ENCODE measurements at places on chromosomes 11 and 22.

DNA sequence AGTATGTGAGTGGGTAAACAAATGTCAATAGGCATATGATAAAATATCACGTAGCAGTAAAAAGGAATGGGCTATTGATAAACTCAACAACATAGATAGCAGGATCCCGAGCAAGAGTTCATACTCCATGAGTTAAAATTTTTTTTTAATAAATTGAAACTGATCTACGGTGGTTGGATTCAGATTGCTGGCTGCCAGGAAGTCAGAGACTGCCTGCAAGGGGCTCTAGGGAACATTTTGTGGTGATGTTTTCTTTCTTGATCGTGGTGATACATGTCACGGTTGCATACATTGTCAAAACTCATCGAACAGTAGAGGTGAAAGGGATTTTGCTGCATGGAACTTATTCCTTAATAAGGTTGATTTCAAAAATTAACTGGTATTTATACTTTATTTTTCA, 62.6 kb upstream of the WNT7B start:
- no peak for DNase-seq

DNA sequence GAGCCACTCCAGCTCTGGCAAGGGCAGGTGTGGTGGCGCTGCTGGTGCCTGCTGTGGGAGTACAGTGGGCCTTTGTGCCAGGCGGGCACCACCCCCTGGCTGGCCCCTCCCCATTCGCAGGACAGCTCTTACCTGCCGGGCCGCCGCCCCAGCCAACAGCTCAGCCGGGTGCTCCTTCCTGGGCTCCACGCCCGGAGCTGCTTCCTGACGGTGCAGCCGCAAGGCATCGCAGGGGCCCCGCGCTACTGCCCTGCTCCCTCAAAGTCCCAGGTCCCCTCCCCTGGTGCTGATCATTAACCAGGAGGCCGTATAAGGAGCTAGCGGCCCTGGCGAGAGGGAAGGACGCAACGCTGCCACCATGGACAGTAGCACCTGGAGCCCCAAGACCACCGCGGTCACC, at the start of gene SLC5A1:
SLC5A1 (plus strand) TSS at position 338 of the 400 bp plus-strand sequence; CDS start at position 359, 21 bp downstream.
- no peak for DNase-seq

GRCh38 chr11:92870196-92870832, 99.1 kb upstream of the MTNR1B start:
- DNase-seq = no peak

DNA sequence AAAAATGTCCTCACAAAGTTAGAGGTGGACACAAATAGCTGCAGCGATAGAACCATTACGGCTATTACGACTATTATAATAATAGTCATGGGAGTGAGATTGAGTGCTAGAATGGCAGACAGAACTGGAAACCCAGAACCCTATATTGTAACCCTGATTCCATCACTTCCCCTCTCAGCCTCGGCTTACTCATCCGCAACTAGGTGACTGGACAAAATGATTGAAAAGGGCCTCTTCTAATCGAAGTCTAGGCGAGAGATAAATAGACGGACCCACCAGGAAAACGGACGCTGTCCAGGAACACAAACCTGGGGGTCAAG, 629 bp downstream of the PSMA1 start:
- DNase-seq = no peak

DNA sequence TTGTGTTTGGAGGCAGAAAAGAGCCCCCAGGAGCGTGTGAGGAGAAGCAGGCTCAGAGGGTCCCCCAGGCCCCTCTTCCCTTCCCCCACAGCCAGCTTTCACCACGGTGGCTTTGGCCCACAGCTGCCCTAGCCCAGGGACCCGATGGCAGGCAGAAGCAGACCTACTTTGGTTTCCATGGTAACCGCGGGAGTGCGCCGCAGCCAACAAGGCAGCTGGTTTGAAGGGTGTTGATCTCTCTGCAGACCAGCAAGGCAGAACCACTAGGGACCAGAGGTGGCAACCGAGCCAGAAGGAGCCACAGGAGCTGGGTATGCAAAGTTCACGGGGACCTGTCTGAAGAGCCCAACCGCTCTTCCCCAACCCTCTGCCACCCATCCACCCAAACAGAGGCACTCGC, 69.4 kb downstream of the BUD13 start:
- no peak for DNase-seq

DNA sequence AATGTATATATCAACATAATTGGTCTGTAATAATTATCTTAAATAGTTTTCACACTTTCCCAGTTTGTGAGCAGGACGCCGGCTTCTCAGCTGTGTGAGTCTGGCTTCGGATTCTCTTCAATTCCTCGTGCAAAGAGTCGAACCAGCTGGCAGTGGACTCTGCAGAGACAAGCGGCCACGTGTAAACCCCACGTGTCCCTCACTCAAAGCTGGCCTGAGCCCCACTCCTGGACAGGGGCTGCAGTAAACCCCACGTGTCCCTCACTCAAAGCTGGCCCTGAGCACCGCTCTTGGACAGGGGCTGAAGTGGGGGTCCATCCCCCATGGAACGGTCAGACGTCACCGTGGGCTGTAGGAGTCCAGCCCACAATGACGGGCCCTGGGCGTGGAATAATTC, 51.0 kb downstream of the CERK start:
- DNase-seq = no peak

- no peak for DNase-seq
These were observed 710 bp downstream of the MTCH2 start for GRCh38 chr11:47641600-47642098.

GRCh38 chr11:63369971-63370588, 495 bp downstream of the SLC22A9 start:
- no peak for DNase-seq

- no peak for DNase-seq
These were observed 1500.4 kb downstream of the TBC1D22A start for GRCh38 chr22:48262596-48263430.

DNA sequence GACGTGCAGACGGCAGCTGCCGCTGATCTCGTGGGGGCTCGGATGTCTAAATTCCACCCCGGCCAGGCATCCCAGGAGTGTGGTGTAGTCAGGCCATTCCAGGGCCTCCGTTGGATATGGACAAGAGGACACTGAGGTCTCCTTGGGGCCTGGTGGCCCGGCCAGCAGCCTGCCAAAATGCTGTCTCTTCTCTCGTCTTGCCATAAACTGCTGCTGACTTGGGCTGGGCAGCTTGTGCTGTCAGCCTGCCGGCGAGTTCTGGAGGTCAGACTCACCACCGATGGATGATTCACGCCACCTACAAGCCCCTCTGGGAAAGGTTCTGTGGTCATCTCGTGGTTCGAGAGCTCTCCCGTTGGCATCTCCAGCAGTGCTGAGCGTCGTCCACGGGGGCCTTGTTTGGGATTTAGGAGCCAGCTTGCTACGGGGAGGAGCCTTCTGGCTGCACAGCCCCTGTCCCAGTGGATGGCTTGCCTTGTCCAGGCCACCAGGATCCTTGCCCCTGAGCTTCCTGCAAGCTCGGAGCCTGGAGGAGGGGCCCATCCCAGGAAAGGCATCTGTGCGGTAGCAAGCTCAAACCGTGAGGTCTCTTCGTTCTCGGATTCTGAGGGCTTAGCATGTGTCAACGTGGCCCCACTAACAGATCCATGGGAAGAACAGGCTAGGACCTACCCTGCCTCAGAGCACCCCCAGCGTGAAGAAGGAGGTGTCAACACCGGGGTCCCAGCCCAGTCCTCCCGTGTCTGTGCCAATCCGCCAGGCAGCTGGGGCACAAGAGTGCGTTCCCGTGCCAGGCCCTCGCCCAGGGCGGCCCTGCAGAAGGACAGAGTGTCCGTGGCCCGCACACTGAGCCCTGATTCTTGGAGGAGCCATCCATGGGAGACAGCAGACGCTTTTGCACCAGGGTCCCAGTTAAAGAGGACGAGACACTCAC, 1114.1 kb downstream of the BRD1 start:
- no peak for DNase-seq

DNA sequence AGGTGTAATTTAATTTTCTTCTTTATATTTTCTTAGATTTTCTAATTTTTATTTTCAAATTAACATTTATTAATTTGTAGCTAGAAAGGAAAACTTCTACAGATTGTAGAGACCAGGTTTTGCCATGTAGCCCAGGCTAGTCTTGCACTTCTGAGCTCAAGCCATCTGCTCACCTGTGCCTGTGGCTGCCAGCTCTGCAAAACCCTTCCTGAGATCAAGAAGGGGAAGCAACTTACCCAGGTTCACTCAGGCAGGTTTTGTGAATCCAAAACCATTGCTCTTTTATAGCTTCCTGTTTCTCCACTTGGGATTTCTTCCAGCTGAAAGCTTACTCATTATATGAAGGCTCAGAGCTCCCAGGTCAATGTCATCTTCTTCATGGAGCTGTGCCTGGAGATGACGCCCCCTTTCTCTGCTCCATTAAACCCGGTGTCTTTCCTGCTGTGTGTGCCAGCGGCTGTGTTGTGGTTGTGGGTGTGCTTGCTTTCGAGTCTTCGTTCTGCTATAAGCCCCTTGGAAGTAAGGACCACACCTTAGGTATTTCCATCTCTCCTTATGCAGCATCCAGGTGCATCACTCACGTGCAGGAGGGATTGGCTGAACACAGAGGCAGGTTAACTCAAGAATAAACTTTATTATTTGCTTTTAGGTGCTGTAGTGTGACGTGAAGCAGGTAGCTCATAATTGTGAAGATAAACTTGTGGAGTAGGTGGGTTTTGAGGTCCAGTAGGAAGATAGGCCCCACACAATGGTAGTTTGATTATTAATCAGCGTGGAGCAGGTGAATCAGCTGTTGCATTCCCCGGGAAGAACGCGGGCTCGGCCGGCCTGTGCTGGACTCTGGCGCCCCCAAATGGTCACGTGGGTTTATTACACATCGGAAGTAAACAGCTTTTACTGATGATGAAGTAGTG, 42.2 kb upstream of the INCENP start:
- peak; percentile 76 for DNase-seq

GRCh38 chr11:15745266-15745665, 611.1 kb downstream of the SOX6 start:
- DNase-seq = no peak

- DNase-seq = no peak
These were observed 29.0 kb downstream of the TTLL1 start for GRCh38 chr22:43060183-43060582.

DNA sequence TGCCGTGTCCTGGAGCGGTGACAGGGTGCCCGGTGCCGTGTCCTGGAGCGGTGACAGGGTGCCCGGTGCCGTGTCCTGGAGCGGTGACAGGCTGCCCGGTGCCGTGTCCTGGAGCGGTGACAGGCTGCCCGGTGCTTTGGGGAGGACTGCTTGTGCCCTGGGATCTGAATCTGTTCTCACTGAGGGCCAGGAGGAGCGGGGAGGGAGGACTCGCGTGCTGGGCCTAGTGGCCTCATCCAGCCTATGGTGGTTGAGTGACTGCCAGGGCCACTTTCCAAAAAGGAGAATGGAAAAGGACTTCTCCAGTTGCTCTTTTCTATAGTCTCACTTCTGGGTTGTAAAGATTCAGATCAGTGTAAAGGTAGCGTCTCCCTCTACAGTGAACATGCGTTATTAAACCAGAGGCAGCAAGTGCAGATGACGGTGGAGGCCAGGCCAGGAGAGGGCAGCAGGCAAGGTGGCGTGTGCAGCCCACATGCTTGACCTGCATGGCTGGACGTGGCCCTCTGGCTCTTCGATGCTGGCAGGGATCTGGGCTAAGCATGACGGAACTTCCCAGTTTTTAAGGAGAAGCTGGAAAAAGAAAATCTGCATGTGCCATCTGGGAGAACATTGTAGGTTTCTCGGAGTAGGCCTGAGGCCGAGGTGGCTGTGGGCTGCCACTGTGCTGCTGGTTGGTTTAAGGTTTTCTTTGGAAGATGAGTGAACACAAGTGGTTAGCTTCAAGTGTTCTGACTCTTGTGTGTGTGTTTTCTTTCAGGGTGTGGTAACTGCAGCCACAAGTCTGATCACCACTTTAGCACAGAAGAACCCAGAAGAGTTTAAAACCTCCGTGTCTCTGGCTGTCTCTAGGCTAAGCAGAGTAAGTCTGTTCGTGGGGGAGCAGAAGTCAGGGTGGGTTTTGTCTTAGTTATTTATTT, 55.0 kb downstream of the AP2A2 start:
- DNase-seq = no peak

- no peak for DNase-seq
These were observed 160.0 kb downstream of the NTM start for GRCh38 chr11:131530407-131530806.

DNA sequence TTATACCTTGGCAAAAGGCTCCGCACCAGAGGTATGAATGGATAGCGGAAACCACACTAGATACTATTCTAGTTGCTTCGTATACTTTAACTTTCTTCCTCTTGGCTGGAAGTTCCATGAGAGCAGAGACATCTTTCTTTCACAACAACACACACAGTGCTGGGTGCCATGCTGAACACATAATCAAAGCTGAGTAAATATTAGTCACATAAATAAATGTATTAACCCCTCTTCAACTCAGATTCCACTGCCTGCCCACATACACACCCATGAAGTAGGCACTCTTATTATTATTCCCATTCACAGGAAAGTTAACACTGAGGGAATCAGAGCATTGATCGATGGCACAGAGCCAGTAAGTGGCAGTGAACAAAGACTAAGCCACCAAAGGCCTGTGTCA, 35.4 kb downstream of the SPON1 start:
- no peak for DNase-seq

- DNase-seq = no peak
These were observed 134.0 kb downstream of the NTM start for GRCh38 chr11:131504199-131504949.

DNA sequence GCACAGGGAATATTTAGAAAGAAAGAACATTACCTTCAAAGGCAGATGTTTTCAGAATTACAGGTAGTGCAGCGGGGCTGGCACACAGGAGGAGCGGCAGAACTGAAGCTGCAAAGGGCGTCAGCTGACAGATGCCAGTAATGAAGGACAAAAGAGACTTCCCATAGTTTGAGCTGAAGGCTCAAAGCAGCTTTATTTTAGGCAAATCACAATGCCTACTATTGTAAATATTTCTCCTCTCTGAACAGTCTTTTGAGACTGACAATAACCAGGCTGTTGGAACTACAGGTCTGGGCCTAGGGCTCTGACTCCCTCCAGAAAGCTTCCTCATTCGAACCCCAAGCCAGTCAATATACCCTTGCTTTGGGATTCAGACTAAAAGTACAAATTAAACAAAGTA, 256.9 kb upstream of the NARS2 start:
- no peak for DNase-seq

DNA sequence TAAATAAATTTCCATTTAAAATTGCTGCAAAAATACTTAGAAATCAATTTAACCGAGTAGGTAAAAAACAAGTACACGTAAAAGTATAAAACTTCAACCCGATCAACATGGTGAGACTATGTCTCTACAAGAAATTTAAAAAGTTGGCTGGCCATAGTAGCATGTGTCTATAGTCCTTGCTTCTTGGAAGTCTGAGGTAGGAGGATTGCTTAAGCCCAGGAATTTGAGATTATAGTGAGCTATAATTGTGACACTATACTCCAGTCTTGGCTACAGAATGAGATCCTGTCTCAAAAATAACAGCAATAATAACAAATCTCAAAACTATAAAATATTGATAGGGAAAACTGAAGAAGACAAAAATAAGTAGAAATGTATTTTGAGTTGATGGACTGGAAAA, 11.1 kb downstream of the CASP4 start:
- no peak for DNase-seq

Data from CD4-positive, alpha-beta T cell treated with Interleukin-6 at 100 ng/mL for 8 hours (primary cell).